ENCODE measurements at places on chromosomes 5 and 9.

DNA sequence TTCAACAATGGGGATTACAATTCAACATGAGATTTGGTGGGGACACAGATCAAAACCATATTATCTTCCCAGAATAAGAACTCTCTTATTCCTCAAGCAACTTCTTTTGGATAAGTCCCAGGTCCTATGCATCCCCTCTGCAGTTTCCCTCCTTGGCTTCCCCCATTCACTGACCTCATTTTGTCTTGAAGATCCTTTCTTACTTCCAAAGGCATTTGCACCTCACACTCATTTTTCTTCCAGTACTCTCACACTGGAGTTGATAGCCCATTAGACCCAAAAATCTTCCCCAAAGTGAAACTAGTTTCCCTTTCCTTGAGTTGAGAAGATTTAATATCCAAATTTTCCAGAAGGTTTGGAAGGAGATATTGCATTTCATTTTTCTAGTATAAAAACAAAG lies 178.0 kb upstream of the DAPK1 start:
- no peak for DNase-seq

DNA sequence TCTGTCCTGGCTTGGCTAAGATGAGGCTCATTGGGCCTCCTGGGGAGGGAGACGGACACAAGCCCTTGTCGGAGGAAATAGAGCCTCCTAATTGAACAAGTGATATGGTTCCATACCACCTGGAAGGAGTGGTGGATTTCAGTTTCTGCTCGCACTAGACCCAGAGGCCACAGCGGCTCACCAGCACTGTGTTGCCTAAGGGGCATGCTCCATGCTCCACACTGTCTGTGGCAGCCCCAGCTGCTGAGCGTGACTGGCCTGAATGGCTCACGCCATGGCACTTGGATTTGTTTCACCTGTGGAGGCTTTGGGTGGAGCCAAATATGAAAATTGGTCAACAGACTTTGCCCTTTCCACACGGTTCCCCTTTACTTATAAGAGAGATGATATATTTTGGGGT lies 181.1 kb downstream of the HSPA4 start:
- no peak for DNase-seq

DNA sequence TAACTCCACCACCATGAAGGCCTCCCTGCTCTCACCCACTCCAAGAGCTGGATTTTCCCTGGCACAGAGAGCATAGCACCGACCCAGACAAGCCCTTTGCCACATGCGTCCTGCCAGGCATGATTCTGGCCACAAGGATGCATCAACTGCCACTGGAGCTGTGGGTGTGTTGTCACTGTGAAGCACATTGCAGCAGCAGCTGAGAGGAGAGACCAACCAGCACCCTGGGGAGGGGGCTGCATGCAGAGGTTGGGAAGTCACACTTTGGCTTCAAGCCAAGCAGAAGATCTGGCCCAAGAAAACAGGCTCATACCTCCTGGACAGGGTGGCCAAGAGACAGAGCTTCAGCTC lies 22.6 kb upstream of the PTGES start:
- no peak for DNase-seq

DNA sequence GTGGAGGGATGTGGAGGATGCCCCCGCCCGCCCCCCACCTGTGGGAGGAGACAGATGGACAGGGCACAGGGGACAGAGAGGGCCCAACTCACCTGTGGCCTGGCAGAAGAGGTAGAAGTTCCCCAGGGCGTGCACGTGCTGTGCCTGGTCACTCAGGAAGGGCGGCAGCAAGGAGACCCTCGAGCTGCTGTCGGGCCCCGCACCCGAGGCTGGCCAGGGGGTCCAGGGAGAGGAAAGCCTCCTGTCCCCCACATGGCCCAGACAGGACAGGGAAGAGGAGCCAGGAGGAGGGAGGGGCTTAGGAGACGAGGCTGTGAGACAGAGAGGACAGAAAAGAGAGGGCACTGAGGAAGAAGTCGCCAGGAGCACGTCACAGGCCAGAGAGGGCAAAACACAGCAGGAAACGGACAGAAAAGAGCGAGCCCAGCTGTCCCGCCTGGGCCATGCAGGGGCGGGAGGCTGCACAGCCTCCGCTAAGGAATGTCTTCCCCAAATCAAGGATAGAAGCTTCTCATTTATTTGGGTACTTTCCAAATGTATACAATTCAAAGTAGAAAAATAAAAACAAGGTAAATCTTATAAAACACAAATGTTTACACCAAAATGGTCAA lies 58.5 kb downstream of the SECISBP2 start:
- no peak for DNase-seq

All from non-pigmented ciliary epithelial cell (primary cell).